ENCODE measurements at places on chromosomes 12 and 14.

DNA sequence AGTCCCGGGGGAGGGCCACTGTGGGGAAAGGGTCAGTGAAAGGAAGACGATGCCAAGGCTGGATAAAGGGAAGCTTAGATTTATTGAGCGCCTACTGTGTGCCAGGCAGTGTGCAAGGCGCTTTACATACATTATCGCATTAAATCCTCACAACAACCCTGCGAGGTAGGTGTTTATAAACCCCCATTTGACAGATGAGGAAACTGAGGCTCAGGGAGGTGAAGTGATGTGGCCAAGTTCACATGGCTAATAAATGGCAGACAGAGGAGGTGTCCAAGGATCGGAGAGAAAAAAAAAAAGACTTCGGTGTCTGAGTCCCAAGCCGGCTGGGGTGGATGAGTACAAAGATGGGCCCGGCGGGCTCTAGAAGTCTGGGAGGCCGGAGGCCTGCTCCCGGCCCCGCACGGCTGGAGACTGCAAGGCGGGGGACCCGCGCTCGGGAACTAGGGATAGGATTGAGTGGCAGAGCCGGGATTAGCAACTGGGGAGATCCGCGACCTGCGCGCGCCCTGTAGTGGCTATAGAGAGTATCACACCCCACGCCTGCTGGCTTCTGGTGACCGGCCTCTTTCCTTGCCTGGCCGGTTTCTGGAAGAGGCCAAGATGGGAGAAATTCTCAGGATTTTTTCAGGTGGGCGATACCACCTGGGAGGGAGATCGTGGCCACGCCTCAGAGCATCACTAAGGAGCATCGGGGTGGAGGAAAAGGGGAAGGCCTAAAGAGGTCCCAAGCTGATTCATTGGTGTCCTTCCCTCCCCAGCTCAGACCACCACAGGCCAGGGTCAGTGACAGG, 3.9 kb downstream of the DDN start:
- peak; percentile 31 for DNase-seq

DNA sequence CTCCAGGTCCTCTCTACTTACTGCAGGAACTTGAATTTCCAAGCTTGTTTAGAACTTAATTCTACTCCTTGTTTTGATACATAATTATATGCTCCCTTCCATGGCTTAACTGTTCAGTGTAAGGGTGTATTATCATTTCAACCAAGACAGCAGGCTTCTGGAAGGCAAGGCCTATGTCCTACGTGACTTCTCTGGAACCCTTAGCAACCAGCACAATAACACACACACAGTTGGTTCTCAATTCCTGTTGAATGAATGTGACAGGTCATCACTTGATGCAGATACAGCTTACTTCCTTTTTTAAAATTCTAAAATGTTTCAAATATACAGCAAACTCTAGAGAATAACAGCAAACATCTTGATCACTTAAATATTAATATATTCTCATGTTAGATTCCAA, 77.7 kb upstream of the COCH start:
- no peak for DNase-seq

- DNase-seq: no peak
These were observed 525 bp downstream of the ATP5F1B start for GRCh38 chr12:56645201-56645716.

DNA sequence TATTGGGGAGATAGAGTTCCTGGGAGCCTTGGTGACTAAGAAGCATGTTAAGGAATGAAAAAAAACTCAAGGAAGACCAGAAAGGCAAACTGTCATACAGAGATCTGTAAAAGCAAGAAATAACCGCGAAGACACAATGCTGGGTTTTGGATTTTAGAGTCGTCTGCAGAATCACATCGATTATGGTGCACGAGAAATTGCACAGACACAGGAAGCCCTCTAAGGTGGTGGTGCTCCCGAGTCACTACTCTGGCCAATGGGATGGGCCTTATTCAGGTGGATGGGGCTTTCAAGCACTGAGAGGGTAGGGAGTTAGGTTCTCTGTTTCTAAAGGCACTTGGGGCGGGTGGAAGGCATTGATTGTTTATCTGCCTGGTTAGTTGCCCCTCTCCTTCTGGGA, 10.3 kb upstream of the FLVCR2 start:
- DNase-seq: no peak

- DNase-seq: no peak
These were observed 158.7 kb downstream of the NUAK1 start for GRCh38 chr12:105980085-105980484.

DNA sequence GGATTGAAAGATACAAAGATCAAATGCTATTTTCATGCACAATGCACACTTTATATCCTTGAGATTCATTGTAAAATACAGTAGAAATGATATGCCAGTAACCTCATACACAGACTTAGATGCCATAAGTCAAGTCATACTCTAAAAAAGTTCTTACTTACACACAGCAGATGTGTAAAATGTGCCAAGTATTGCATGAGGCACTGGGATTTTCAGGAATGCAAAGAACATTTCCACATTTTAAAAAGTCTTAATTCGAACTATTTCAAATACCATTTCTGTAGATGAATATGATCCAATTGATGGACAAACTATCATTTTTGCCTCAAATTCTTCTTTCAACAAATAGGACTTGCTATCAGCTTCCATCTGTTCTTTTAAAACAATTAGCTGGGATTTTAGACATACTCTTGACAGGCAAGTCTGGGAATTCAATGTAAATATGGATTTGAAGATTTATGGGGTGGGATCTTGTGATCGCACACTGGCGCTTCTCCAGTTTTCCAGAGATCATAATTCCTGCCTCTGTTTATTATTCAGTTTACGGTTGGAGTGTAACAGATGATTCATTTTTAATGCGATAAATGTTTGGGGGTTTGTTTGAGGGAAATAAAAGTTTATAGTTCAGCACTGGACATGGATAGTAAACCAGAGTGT, 183.8 kb downstream of the PAX9 start:
- no peak for DNase-seq

DNA sequence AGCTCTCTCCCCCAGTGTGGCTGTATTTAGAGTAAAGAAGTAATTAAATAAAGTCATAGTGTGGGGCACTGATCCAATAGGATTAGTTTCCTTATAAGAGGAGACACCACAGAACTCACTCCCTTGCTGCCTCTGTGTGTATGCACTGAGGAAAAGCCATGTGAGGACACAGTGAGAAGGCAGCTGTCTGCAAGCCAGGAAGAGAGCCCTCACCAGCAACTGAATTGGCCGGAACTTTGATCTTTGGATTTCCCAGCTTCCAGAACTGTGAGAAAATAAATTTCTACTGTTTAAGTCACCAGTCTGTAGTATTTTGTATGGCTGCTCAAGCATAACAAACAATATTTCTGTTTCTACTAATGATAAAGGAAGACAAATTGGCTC, 368.7 kb upstream of the PRICKLE1 start:
- no peak for DNase-seq

DNA sequence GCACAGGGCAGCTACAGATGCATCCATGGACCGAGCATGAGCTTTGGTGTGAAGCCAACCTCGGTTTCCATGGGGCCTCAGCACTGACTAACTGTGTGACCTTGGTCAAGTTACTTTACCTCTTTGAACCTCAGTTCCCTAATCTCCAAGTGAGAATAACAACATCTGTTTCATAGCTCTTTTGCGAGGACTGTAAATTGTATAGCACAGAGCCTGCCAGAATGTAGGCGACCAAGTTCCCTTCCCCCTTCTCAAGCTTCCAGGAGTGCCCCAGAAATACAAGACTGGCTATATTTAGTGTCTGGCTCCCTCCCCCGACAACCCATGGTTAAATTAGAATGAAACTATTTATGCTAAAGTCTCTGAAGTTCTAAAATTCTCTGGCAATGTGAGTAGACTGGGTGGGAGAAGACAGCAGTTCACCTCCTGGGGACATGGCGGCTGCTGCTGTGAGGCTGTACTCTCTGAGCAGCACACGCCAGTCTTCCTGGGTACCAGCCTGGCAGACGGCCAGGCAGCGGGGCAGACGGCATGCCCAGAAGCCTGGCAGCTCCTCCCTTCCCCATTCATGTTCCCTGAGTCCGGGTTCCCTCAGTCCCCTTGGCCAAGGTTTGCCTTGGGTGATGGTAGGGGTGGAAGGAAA, 22.0 kb upstream of the TMED10 start:
- DNase-seq: peak; percentile 65

GRCh38 chr12:25458047-25458552, 95.0 kb downstream of the LMNTD1 start:
- DNase-seq: peak; percentile 67

GRCh38 chr14:100621806-100622205, 34.6 kb upstream of the BEGAIN start:
- DNase-seq: no peak

GRCh38 chr14:64768401-64769095, 64.3 kb downstream of the PLEKHG3 start:
- no peak for DNase-seq

DNA sequence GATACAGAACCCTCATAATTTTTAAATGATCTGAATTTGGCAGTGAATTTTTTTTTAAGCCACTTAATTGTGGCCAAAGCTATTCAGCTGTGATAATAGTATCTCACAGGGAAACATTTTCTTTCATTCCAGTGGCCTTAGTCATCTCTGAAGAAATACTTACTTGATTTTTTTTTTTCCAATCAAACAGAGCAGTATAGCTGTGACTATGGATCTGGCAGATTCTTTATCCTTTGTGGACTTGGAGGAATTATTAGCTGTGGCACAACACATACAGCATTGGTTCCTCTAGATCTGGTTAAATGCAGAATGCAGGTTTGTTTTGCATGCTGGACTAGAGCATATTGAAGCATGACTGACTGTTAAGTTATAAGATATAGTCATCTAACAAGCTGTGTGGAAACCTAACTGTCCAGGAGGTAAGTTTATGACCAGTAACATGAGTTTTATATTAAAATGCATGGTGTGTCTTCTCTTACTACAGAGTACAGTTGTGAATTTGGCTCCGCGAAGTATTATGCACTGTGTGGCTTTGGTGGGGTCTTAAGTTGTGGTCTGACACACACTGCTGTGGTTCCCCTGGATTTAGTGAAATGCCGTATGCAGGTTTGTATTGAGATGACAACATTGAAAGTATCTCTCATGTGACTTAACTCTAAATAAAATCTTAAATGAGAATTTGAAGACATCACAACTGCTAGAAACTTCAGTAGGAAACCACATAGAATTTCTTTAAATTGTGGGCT, 1.9 kb downstream of the SLC25A3 start:
- DNase-seq: no peak

GRCh38 chr14:64074961-64075612, 219.1 kb downstream of the ESR2 start:
- no peak for DNase-seq

- no peak for DNase-seq
These were observed 371 bp downstream of the CHD8 start for GRCh38 chr14:21455592-21455911.

DNA sequence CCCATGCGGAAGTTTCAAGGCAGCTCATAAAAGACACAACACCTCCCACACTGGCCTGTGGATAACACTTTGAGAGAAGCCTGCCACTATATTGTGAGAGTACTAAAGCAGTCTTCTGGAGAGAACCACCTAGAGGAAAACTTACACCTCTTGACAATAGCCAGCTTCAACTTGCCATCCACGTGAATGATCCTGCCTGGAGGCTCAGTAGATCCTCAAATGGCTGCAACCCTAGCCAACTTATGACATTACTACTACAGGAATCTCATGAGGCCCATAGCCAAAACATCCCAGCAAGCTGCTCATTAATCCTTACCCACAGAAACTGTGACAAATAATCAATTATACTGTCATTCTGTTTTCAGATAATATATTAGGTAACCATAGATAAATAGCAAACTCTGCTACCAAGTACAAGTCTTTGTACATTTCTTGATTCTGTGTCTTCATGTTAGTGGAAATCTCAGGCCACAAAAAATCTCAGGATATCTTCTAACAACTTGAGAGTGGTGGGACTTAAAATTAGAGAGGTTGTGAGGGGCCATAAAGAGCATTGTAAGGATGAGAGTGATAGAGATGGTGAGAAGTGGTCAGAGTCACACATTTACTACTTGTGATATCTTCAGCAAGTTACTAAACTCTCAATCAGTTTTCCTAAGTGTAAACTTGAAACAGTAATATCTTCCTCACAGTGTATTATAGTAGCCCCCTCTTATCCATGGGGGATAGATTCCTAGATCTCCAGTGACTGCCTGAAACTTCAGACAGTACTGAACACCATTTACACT, 368.0 kb downstream of the C12orf50 start:
- DNase-seq: no peak

- no peak for DNase-seq
These were observed 77.6 kb downstream of the TMEM132D start for GRCh38 chr12:129826273-129826672.

DNA sequence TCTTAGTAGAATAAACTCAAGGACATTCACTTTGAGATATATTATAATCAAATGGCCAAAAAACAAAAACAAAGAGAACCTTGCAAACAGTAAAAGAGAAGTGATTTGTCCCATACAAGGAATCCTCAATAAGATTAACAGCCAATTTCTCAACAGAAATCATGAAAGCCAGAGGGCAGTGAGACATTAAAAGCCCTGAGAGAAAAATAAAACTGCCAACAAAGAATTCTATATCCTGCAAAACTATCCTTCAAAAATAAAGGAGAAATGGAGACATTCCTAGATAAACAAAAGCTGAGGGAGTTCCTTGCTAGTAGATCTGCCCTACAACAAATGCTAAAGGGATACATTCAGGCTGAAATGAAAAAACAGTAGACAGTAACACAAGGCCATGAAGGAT, 78.1 kb downstream of the CMKLR1 start:
- no peak for DNase-seq

GRCh38 chr12:30753751-30754382, 884 bp downstream of the CAPRIN2 start:
- no peak for DNase-seq

GRCh38 chr14:61533513-61534255, 161.6 kb upstream of the HIF1A start:
- no peak for DNase-seq

DNA sequence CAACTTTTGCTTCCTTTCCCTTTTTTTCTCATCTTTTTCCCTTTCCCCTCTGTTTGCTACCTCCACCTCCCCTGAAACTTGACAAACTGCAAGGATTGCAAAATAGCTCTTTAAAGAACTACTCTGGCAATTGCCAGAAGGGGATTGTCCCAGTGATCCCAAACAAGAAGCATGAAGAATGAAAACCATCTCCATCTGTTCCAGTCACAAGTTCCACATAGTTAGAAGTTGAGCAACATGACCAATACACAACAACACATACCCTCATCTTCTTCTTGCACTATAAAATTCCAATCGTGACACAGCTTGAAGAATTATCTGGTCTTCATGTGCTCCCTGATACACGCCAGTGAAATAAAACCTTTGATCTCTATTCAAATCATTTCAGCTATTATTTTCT, 93.7 kb upstream of the USP15 start:
- DNase-seq: no peak

DNA sequence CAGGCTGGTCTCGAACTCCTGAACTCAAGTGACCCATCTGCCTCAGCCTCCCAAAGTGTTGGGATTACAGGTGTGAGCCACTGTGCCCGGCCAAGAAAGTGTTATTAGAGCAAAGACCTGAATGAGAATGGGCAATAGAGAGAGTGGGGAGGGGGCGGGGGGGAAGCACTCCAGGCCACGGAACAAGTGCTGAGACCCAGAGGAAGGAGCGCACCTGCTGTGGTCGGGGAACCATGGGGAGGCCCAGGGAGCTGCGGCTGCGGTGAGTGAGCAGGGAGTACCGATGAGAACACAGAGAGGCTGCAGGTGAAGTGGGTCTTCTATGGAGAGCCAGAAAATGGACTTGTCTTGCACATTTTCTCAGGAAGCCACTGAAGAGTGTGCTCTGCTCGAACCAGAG, 10.8 kb downstream of the SMIM41 start:
- no peak for DNase-seq
